Inflammatory macrophage treated with lipopolysaccharide for 1 hour (primary cell): ENCODE measurements at places on chromosomes 12 and 14.

DNA sequence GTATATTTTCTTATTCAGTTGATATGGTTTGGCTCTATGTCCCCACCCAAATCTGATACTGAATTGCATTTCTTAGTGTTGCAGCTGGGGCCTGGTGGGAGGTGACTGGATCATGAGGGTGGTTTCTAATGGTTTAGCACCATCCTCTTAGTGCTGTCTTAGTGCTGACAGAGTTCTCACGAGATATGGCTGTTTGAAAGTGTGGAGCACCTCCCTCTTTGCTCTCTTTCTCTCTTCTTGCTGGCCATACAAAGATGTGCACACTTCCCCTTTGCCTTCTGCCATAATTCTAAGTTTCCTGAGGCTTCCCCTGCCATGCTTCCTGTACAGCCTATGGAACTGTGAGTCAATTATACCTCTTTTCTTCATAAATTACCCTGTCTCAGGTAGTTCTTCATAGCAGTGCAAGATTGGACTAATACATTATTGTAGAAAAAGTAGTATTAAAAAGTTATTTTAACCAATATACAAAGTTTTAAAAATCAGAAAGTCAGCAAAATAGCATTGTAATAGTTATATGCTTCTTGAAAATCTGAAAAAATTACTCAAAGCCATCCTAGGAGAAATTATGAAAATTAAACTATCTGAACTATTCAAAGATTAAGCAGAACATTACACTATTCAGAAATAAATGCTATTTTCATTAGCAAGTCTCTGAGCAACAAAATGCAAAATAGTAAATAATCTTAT, 84.1 kb downstream of the PPP1R12A start:
- no peak for DNase-seq

GRCh38 chr12:117032593-117033381, 66.4 kb downstream of the TESC start:
- no peak for DNase-seq

DNA sequence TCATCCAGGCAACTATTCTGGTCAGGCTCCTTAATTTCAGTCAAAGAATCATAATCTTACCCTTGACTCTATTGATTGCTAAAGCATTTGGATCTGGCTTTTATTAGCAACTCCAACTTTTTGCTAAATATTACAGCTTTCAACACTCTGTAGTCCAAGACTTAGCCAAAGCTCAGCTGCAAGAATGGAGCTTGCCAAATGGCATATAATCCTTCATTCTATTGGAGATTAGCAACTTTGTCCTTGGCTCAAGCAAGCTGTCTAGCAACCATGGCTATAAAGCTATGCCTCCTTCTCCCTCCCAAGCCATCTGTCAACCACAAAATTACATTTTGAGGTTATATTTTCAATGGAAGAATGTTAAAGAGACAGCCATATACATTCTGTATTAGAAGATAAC, 23.1 kb upstream of the NID2 start:
- no peak for DNase-seq

- no peak for DNase-seq
These were observed 103.7 kb upstream of the PDE3A start for GRCh38 chr12:20264608-20265114.

DNA sequence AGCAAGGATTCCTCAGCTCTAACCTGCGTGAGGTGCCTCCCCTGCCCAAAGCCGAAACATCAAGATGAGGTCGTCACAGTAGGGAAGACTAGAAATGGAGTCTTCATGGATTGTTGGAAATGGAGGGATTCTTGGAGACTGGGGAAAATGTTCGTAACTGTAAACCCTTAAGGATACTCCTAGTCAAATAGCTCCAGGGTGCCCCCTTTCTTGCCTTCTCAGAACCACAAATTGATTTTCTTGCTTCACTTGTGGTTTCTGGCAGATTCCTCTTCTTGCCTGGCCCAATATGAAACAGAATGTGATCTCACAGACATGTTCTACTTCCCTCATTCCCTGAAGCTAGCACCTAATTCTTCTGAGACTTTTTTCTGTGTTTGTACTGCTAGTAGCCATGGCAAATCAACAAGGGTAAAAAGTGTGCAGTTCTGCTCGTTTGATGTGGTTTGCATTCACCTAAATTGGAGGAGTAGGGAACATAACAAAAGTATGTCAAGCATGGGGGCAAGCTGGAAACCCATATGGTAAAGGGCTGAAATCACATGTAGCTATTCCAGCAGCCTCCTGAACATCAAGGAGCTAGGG, 332.0 kb downstream of the PAWR start:
- no peak for DNase-seq

GRCh38 chr12:76375470-76375869, 27.3 kb upstream of the BBS10 start:
- no peak for DNase-seq
